ENCODE measurements at places on chromosomes 2 and 18. TPM values are rescaled to one million over a fixed set of nuclear protein-coding genes. Genes with fewer than 3 reads are reported as not detected.

GRCh38 chr2:238988752-238989151, 140.9 kb downstream of the TWIST2 start:
- H3K4me1 ChIP-seq: no peaks in the 10 kb centered on the region
- H3K27ac ChIP-seq: no peak overlapping the region
- peaks cover 15% of the 10 kb centered on the region for H3K27me3 ChIP-seq
- no peak overlapping the region for H3K4me3 ChIP-seq

Gene EMX1
- not detected for total RNA-seq

- H3K36me3 ChIP-seq: peaks cover 16% of the 10 kb centered on the region
- H3K27me3 ChIP-seq: no peaks in the 10 kb centered on the region
- peaks cover 7% of the 10 kb centered on the region for H3K4me1 ChIP-seq
- peak overlapping the region; percentile 31 for H3K27ac ChIP-seq
Observed at GRCh38 chr18:42039396-42039795, 84.4 kb downstream of the PIK3C3 start.

DNA sequence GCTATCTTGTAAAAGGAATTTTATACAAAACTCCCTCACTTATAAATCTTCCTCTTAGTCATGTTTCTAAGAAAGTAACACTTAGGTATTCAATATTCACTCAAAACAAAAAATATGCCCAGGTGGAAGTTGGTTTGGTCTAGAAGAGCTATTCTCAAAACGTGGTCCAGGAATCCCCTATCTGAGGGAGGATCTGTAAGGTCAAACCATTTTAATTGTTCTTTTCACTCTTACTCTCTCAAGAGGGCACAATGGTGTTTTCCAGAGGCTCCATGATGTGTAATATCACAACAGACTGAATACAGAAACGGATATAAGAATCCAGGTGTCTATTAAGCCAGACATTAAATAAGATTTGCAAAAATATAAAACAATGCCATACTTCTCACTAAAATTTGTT, 9.9 kb downstream of the MOB1A start:
- no peak overlapping the region for H3K4me3 ChIP-seq
- peaks cover 48% of the 10 kb centered on the region for H3K36me3 ChIP-seq
- no peak overlapping the region for H3K27ac ChIP-seq
- no peak for DNase-seq
- no peaks in the 10 kb centered on the region for H3K27me3 ChIP-seq

- peaks cover 3% of the 10 kb centered on the region for H3K4me1 ChIP-seq
- H3K27ac ChIP-seq: no peak overlapping the region
- H3K4me3 ChIP-seq: no peak overlapping the region
- no peaks in the 10 kb centered on the region for H3K36me3 ChIP-seq
Observed at GRCh38 chr2:240170354-240170735, 29.9 kb upstream of the OTOS start.

- peak overlapping the region; percentile 34 for H3K27ac ChIP-seq
- H3K27me3 ChIP-seq: no peaks in the 10 kb centered on the region
- peaks cover 13% of the 10 kb centered on the region for H3K36me3 ChIP-seq
- H3K4me1 ChIP-seq: peaks cover 5% of the 10 kb centered on the region
Observed at GRCh38 chr2:128260239-128261138, 58.2 kb downstream of the HS6ST1 start.

- peaks cover 17% of the 10 kb centered on the region for H3K4me1 ChIP-seq
- no peaks in the 10 kb centered on the region for H3K36me3 ChIP-seq
- no peaks in the 10 kb centered on the region for H3K27me3 ChIP-seq
- peak overlapping the region; percentile 78 for H3K27ac ChIP-seq
- H3K4me3 ChIP-seq: no peak overlapping the region
Observed at GRCh38 chr2:37837628-37838328, 87.3 kb upstream of the RMDN2 start.

DNA sequence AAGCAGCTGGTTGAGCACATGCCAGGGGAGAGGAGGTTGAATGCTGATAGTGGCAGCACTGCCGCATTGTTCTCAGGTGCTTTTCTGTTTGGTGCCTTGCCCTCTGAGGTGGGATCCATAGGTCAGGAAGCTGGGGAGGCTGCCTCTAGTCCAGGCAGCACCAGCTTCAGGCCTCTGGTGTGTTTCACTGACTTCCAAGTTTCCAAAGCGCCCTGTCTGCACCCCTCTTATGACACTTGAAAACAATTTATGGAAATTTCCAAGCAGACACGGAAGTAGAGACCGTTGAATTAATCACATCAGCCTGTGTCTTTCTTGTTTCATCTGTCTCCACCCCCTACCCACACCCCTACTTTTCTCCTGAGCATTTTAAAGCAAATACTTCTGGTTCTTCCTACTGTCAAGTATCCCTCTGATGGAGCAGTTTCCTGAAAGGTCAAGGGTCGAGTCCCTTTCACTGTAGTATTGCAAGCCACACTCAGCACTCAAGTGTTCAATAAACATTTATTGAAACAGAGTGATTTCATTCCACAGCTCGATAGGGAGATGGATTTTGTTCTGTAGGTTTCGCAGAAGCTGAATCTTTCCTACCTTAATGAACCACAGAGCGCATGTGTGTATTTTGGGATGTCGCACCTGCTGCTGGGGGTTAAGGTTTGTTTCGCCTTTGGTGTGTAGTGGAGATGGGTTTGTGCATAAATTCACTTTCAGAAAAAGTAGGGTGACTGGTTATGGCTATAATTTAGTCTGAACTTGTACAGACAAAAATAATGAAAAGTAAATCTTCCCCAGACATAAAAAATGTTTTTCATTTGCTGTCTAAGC, 21.4 kb downstream of the DGKD start:
- no peak overlapping the region for H3K27ac ChIP-seq
- no peaks in the 10 kb centered on the region for H3K27me3 ChIP-seq
- no peak overlapping the region for H3K4me3 ChIP-seq
- no peaks in the 10 kb centered on the region for H3K4me1 ChIP-seq

- no peaks in the 10 kb centered on the region for H3K36me3 ChIP-seq
- no peak for DNase-seq
- H3K27me3 ChIP-seq: peaks cover 28% of the 10 kb centered on the region
- H3K27ac ChIP-seq: peak overlapping the region; percentile 32
Observed at GRCh38 chr2:38038682-38039081, 37.3 kb downstream of the CYP1B1 start.

GRCh38 chr2:197349699-197350098, 39.1 kb upstream of the ANKRD44 start:
- H3K27ac ChIP-seq: no peak overlapping the region
- no peaks in the 10 kb centered on the region for H3K27me3 ChIP-seq
- no peaks in the 10 kb centered on the region for H3K4me1 ChIP-seq
- no peak overlapping the region for H3K4me3 ChIP-seq
- H3K36me3 ChIP-seq: no peaks in the 10 kb centered on the region

Gene TRIP12
- total RNA-seq: 315 TPM

Gene BUB1
- 45.8 TPM for total RNA-seq

Gene UGT1A3
- total RNA-seq: not detected

All from IMR-90 (cell line).